Urothelium cell line (cell line): ENCODE measurements at places on chromosomes 2 and 18.

DNA sequence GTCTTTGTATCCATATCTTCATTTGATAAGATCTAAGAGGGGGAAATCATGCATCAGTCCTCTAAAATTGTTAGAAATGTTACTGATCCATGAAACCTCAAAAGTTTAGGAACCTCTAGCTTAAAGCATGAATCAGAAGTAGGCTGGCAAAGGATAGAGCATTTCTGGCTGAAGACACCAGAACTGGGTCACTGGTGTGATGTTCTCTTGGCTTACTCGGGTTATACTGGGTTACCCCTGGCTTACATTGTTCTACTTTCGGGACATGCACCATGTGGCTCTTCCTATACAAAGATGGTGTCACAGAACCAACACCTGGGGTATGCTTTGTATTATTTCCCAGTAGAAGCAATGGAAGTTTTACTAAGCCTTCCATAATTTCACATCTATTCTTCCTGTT, 83.2 kb upstream of the TNP1 start:
- DNase-seq: no peak

GRCh38 chr2:113212245-113213060, 38.7 kb downstream of the PSD4 start:
- no peak for DNase-seq

- DNase-seq: no peak
Measured at GRCh38 chr2:62144689-62145477, 51.0 kb upstream of the B3GNT2 start.

GRCh38 chr18:12819322-12819721, 64.7 kb downstream of the PTPN2 start:
- no peak for DNase-seq
